Heart left ventricle (tissue), 16 donors: ENCODE measurements at places on chromosomes 16 and 17. TPM values are rescaled to one million over a fixed set of nuclear protein-coding genes. Genes with fewer than 3 reads are reported as not detected.
A peak's percentile ranks its signal among the peaks of the same experiment; 100 is the strongest.

DNA sequence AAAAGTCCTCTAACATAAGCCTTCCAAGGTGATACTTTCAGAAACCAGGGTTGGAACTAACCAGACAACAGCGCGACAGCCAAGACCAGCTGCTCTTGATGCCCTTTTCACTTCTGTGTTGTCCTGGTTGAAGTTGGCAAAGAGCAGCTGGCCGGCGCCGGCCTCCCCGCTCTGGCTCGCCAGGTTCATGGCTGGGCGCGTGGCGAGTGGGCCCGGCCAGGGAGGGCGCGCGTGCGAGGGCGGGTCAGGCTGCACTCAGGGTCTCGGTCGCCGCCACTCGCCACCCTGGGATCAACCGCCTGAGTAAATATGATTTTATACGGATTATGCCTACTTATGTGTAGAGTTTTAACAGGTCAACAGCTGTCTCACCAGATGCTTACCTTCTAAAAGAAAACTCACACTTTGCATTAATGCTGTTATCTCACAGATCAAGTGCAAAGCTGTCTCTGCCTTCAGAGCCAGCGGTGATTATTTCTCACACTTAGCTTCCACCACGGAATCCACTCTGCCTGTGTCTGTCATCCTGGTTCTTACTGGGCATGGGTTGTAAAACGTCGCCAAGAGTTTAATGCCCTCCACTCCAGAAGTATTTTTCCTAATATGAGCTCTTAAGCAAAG lies 13.5 kb downstream of the KCTD2 start:
- no peak overlapping the region for H3K4me3 ChIP-seq
- no peak for DNase-seq
- H3K4me1 ChIP-seq = peaks cover 17% of the 10 kb centered on the region
- peaks cover 53% of the 10 kb centered on the region for H3K36me3 ChIP-seq
- H3K27me3 ChIP-seq = no peaks in the 10 kb centered on the region

DNA sequence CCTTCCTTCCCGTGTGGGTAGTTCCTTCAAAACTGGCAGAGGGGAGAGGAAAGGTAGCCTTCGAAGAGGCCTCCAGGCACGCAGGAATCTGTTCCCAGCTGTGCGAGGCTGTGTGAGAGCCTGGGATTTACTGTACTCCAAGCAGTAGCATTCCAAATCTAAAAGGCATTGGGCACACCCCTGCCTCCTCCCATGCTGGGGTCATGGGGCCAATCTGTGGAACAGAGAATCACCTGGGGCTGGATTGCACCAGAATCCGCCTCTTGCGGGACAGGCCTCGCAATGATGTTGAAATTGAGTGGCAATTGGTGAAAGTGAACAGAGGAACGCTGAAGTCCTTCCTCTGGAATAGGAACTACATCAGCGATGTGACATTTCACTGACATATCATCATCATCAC lies 72.5 kb upstream of the IRX3 start:
- no peak overlapping the region for H3K4me3 ChIP-seq
- H3K36me3 ChIP-seq = no peaks in the 10 kb centered on the region
- no peak overlapping the region for H3K27ac ChIP-seq
- H3K4me1 ChIP-seq = no peaks in the 10 kb centered on the region
- H3K27me3 ChIP-seq = no peaks in the 10 kb centered on the region

- no peaks in the 10 kb centered on the region for H3K27me3 ChIP-seq
- no peaks in the 10 kb centered on the region for H3K36me3 ChIP-seq
- H3K4me3 ChIP-seq = peak overlapping the region; percentile 4
- H3K4me1 ChIP-seq = peaks cover 11% of the 10 kb centered on the region
- peak; percentile 79 for DNase-seq
These were observed 4.8 kb upstream of the ARL4D start for GRCh38 chr17:43393944-43394482.

DNA sequence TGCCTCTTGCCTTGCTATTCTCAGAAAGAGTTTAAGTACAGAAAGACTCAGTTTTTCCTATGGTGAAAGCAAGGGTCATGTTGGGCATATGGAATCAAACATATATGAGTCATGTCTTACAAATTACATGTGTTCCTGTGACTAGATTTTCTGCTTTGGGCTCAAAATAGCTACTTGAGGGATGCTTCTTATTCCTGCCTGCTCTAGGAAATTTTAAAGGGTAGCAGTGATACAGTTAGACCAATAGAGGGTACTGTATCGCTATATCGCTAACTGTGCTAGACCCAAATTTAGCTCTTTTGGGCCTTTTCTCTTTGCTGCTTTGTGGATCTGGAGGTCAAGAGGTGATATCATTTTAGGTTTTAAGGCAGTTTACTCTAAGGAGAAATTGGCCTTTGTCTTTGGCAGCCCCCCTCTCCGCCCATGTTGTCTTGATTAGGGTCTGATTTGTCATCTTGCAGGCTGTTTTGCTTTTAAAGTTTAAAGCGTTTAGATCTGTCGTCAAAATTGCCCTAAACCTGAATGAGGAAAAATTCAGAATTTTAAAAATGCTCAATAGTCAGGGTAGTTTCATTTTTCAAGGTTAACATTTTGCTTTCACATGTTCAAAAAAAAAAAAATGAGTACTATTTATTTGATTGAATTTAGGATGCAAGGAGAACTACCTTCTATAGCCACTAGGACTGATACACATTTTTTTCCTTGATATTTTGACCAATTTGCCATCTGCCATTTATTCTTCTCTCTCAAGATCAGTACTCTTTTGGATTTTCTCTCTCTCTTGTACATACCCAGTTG lies 8.8 kb downstream of the NFATC3 start:
- no peak overlapping the region for H3K27ac ChIP-seq
- peaks cover 62% of the 10 kb centered on the region for H3K4me1 ChIP-seq
- no peaks in the 10 kb centered on the region for H3K27me3 ChIP-seq
- H3K36me3 ChIP-seq = peaks cover 7% of the 10 kb centered on the region

GRCh38 chr16:88909431-88910210 lies 43.2 kb upstream of the PABPN1L start:
- peak overlapping the region; percentile 32 for H3K27ac ChIP-seq
- H3K27me3 ChIP-seq = no peaks in the 10 kb centered on the region
- H3K4me3 ChIP-seq = no peak overlapping the region
- peaks cover 58% of the 10 kb centered on the region for H3K4me1 ChIP-seq
- DNase-seq = peak; percentile 52
- H3K36me3 ChIP-seq = no peaks in the 10 kb centered on the region

GRCh38 chr17:81396278-81396721 lies 1.0 kb downstream of the BAHCC1 start:
- no peak for DNase-seq
- peaks cover 37% of the 10 kb centered on the region for H3K4me1 ChIP-seq
- peak overlapping the region; percentile 97 for H3K27ac ChIP-seq
- peak overlapping the region; percentile 93 for H3K4me3 ChIP-seq

GRCh38 chr17:30550512-30551273 lies 73.5 kb downstream of the GOSR1 start:
- no peaks in the 10 kb centered on the region for H3K4me1 ChIP-seq
- no peaks in the 10 kb centered on the region for H3K36me3 ChIP-seq
- DNase-seq = no peak

DNA sequence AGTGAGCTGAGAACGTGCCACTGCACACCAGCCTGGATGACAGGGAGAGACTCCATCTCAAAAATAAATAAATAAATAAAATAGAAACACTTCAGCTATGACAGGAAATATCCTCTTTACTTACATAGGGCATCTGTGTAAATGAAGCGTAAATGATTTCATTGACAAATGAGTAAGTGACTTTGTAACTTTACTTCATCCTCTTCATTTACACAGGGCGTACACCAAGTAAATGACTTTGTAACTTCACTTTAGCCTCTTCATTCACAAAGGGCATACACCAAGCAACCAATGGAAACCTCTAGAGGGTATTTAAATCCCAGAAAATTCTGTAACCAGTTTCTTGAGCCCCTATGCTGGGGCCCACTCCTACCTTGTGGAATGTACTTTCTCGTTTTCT lies 16.2 kb upstream of the KLHDC4 start:
- no peak overlapping the region for H3K4me3 ChIP-seq
- DNase-seq = no peak
- H3K36me3 ChIP-seq = no peaks in the 10 kb centered on the region
- no peak overlapping the region for H3K27ac ChIP-seq

- H3K27me3 ChIP-seq = no peaks in the 10 kb centered on the region
- no peak overlapping the region for H3K27ac ChIP-seq
- H3K4me1 ChIP-seq = no peaks in the 10 kb centered on the region
- H3K36me3 ChIP-seq = no peaks in the 10 kb centered on the region
- no peak overlapping the region for H3K4me3 ChIP-seq
These were observed 463.6 kb upstream of the SOX9 start for GRCh38 chr17:71656964-71657858.

- peaks cover 93% of the 10 kb centered on the region for H3K36me3 ChIP-seq
- no peaks in the 10 kb centered on the region for H3K27me3 ChIP-seq
- no peak overlapping the region for H3K27ac ChIP-seq
- H3K4me1 ChIP-seq = no peaks in the 10 kb centered on the region
- H3K4me3 ChIP-seq = no peak overlapping the region
These were observed 19.3 kb downstream of the MMD start for GRCh38 chr17:55402374-55402773.

GRCh38 chr17:82283208-82283749 lies 9.8 kb upstream of the CSNK1D start:
- no peaks in the 10 kb centered on the region for H3K27me3 ChIP-seq
- no peak overlapping the region for H3K4me3 ChIP-seq
- H3K27ac ChIP-seq = no peak overlapping the region
- peaks cover 14% of the 10 kb centered on the region for H3K4me1 ChIP-seq
- H3K36me3 ChIP-seq = no peaks in the 10 kb centered on the region
- no peak for DNase-seq

DNA sequence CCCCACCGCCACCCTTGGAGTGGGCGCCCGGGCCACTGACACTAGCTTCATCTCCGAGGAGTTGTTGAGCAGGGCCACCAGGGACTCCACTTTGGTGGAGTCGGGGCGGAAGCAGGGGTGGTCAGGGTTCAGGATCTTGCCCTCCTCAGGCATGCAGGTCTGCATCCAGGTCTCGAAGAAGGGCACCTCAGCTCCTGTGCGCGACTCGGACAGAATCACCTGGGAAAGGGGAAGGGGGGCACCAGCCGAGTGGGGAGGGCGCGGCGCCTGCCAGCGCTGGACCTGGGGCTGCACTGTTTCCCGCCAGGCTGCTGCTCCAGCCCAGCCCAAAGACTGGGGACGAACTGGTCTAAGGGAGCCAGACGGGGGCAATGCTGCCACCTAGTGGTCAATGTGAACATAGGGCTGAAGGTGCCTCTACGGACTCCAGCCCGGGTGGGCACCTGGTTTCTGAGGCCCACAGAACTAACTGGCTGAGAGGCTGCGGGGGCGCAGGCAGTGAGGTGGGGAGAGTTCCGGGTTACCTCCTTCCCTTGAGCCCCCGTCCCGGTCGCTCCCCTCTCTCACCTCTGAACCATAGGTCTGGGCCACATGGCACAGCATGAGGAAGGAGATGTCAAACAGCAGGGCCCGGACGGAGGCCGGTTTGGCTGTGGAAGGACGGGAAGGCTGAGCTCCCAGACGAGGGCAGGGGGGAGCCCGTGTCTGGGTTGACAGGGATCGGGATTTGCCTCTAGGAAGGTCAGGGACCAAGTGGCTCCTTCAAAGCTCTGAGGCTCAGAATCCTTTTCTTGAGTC lies 11.8 kb downstream of the CSF3 start:
- H3K36me3 ChIP-seq = peaks cover 96% of the 10 kb centered on the region
- no peak overlapping the region for H3K4me3 ChIP-seq
- peaks cover 16% of the 10 kb centered on the region for H3K4me1 ChIP-seq
- H3K27ac ChIP-seq = no peak overlapping the region

GRCh38 chr16:75459691-75460090 lies 4.8 kb downstream of the TMEM170A start:
- no peak overlapping the region for H3K4me3 ChIP-seq
- no peaks in the 10 kb centered on the region for H3K36me3 ChIP-seq
- peaks cover 60% of the 10 kb centered on the region for H3K4me1 ChIP-seq
- H3K27ac ChIP-seq = no peak overlapping the region

- peaks cover 4% of the 10 kb centered on the region for H3K4me1 ChIP-seq
- no peak overlapping the region for H3K27ac ChIP-seq
- H3K36me3 ChIP-seq = no peaks in the 10 kb centered on the region
- no peak overlapping the region for H3K4me3 ChIP-seq
- no peak for DNase-seq
These were observed 71.6 kb upstream of the PSMD7 start for GRCh38 chr16:74224828-74225612.

- H3K4me1 ChIP-seq = no peaks in the 10 kb centered on the region
- no peaks in the 10 kb centered on the region for H3K36me3 ChIP-seq
- no peak overlapping the region for H3K27ac ChIP-seq
- H3K4me3 ChIP-seq = no peak overlapping the region
These were observed 42.3 kb downstream of the TBX4 start for GRCh38 chr17:61494325-61495160.

- peak overlapping the region; percentile 2 for H3K27ac ChIP-seq
- H3K27me3 ChIP-seq = no peaks in the 10 kb centered on the region
- DNase-seq = no peak
- H3K4me1 ChIP-seq = peaks cover 24% of the 10 kb centered on the region
These were observed 38.4 kb downstream of the HIC1 start for GRCh38 chr17:2093349-2093748.

- H3K4me1 ChIP-seq = no peaks in the 10 kb centered on the region
- no peaks in the 10 kb centered on the region for H3K27me3 ChIP-seq
- H3K4me3 ChIP-seq = no peak overlapping the region
- H3K27ac ChIP-seq = peak overlapping the region; percentile 28
These were observed 62.9 kb upstream of the ATF7IP2 start for GRCh38 chr16:10322723-10323527.

DNA sequence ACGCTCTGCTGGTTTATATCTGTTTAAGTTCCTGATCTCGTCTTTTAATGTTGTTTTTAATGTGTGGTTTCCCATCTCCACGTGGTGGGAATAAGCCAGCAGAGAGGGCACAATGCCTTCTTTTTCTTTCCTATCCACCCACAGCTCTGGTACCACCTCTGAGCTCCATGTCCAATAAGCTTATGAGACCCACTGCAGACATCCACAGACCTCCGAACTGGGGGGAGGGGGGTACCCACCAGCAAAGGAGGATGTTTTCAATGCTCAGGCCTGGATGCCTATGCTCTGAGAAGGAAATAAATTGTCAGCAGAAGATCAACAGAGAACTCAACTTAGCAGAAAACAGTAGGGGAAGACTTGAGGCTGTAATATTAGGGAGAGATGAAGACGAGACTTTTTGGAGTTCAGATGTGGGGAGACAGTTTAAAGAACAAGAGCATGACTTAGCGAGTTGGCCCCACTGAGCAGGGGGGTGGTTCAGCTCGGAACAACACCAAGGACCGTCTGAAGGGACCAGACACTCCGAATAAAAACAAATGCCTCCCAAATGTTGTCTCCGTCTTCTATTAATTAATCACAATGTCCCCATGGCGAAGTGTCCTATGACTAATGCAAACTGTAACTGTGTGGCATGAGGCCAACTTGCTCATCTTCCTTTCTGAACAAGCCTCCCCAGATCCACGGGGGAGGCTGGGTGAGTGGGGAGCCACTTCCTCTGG lies 62.7 kb downstream of the GAS7 start:
- H3K4me1 ChIP-seq = peaks cover 10% of the 10 kb centered on the region
- no peaks in the 10 kb centered on the region for H3K27me3 ChIP-seq
- no peaks in the 10 kb centered on the region for H3K36me3 ChIP-seq
- DNase-seq = peak; percentile 56
- peak overlapping the region; percentile 54 for H3K27ac ChIP-seq

Gene AANAT
- total RNA-seq = not detected

Gene KRT16
- not detected for total RNA-seq

Gene SLC16A6
- total RNA-seq = 0.25 TPM

Gene CLEC18C
- 0.13 TPM for total RNA-seq

Gene SBK1
- total RNA-seq = 0.94 TPM

Gene RFFL
- 14.9 TPM for total RNA-seq

Gene RAC3
- 0.91 TPM for total RNA-seq

Gene KIF18B
- total RNA-seq = not detected

Gene ACLY
- 34.7 TPM for total RNA-seq
